ENCODE measurements at places on chromosomes 1 and 21. TPM values are rescaled to one million over a fixed set of nuclear protein-coding genes. Genes with fewer than 3 reads are reported as not detected.

Gene EPHA2
- polyA plus RNA-seq = 30.4 TPM

Gene CADM3
- 4.1 TPM for polyA plus RNA-seq

Gene DAB1
- 0.33 TPM for polyA plus RNA-seq

Gene SAMD13
- polyA plus RNA-seq = 9.0 TPM

DNA sequence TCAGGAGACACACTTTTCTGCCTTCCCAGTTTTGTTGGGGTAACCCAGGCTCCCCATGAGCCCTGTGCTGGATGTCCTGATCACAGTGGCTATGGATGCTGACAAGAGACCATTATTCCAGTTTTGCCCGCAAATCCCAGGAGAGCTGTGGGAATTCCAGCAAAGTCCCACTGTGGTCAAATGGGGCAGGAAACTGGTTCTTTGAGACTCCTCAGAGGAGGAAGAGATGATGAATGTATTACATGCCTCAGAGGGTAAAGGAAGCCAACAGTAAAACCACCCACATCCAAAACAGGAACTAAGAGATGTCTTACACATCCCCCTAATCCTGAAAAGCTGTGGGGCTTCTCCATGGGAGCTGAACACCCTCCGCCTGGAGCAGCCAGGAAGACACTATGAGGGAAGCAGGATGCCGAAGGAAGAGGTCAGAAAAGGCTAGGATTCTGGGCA, 12.8 kb upstream of the MPZL1 start:
- no peak overlapping the region for H3K4me3 ChIP-seq
- H3K27me3 ChIP-seq = no peaks in the 10 kb centered on the region
- no peak for DNase-seq
- peaks cover 9% of the 10 kb centered on the region for H3K4me1 ChIP-seq
- no peak overlapping the region for H3K27ac ChIP-seq

DNA sequence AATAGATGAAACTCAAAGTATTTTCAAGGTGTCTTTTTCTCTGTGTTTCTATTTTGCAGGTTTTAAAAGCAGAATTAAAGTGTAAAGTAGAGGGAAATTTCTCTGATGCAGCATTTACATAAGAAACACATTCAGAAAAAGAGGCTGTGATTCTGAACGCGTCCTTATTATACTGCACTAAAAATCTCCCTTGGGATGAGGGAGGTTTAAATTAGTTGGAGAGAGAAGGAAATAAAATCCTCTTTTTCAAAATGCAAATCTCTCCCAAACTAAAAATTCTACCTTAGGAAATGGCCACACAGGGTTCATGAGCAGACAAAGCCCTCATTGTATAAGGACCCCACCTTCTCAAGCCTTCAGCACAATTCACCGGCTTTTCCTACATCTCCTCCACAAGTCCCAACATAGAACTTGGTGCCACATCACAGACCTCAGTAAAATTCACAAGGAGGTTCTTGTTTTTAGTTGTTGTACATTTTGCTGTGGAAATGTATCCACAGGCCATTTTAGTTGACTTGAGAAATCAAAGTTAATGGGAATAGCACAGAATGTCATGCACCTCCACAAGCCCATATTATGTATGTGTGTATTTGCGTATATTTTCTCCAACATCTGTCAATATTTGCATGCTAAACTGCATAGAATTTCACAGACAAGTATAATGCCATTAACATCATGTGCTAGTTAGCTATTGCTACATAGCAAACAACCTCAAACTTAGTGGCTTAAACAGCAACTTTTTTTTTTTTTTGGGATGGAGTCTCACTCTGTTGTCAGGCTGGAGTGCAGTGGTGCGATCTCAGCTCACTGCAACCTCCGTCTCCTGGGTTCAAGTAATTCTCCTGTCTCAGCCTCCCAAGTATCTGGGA, 59.8 kb downstream of the MAB21L3 start:
- no peak overlapping the region for H3K27ac ChIP-seq
- H3K27me3 ChIP-seq = no peaks in the 10 kb centered on the region
- peaks cover 5% of the 10 kb centered on the region for H3K4me1 ChIP-seq
- no peak for DNase-seq
- no peaks in the 10 kb centered on the region for H3K36me3 ChIP-seq

- no peak overlapping the region for H3K4me3 ChIP-seq
- peaks cover 9% of the 10 kb centered on the region for H3K36me3 ChIP-seq
- DNase-seq = no peak
- no peaks in the 10 kb centered on the region for H3K27me3 ChIP-seq
- no peak overlapping the region for H3K27ac ChIP-seq
These were observed 61.2 kb downstream of the VANGL1 start for GRCh38 chr1:115702959-115703358.

DNA sequence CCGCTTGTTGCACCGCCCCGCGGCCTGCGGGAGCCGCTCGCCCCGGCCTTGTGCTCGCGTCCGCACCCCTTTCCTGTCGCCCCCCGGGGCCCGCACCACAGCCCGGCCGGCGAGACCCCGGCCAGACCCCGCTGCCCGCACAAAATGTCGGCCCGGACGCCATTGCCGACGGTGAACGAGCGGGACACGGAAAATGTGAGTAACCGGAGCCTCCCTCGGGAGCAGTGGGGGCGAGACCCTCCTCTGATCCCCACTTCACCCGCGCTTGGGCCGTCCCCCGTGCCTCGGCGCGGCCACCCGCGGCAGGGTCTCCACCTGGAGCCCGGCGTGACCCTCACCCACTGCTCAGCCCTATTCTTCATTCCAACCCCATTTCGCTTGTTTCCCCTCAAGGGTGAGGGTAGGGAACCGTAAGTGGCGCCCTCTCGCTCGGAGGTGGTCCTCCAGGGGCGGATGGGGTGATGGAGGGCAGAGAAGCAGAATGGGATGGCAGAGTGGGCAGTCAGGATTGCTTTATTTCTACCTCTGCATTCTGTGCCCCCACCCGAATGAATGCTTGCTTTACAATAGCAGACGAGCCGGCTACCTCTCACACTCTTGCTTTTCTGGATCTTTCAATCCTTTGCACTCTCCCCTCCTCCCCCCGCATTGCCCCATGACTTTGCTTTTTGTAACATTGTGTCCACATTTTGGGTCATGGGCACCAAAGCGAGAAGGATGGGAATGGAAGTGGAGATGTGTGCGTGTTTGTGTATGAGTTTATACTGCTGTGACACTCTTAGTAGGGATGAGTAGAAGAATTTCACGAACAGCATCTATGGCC, 954 bp downstream of the MARK1 start:
- peak overlapping the region; percentile 82 for H3K4me3 ChIP-seq
- H3K27ac ChIP-seq = peak overlapping the region; percentile 88
- peaks cover 33% of the 10 kb centered on the region for H3K4me1 ChIP-seq
- peaks cover 41% of the 10 kb centered on the region for H3K27me3 ChIP-seq

DNA sequence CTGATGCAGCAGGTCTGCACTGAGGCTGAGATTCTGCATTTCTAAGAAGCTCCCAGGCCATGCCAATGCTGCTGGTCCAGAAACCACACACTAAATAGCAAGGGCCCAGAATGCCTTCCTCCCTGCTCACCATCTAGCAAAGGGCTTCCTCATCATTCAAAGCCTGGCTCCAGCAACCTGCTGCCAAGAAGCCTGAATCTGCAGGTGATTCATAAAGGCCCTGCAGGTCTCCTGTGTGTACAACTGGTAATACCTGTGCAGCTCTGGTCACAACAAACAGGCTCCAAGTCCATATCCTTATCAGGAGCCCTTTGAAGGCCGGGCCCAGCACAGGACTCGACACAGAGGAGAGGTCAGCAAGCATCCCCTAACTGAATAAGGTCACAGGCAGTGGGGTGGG, 26.7 kb downstream of the GLIS1 start:
- no peak overlapping the region for H3K27ac ChIP-seq
- no peaks in the 10 kb centered on the region for H3K27me3 ChIP-seq
- H3K4me1 ChIP-seq = no peaks in the 10 kb centered on the region
- no peak overlapping the region for H3K4me3 ChIP-seq
- no peak for DNase-seq

DNA sequence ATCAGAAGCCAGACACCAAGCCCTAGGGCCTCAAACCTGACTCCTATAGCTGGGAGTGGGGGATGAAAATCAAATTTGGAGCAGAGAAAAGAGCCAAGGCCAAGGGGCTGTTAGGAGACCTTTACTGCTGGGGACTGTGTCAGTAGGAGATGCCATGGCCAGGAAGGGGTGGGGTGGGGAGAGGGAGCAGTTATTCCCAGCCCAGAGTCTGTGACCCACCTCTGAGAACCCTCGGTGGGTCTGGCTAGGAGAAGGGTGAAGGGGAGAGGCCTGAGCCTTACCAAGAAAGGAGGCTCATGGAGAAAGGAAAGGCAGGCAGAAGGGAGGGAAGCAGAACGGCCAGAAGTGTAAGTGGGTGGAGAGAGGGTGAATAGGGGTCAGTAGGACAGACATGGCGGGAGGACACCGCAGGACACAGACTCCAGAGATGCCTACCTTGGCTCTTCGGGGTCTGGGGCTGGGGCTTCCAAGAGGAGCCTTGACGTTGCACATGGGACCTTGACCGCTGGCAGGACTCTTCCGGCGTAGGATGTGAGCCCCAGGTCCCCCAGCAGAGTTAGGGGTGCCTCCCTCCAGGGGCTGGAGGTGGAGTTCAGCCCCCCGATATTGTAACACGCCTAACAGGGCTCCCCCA, 1.2 kb downstream of the ADAMTS4 start:
- no peaks in the 10 kb centered on the region for H3K27me3 ChIP-seq
- H3K27ac ChIP-seq = peak overlapping the region; percentile 95
- H3K4me3 ChIP-seq = peak overlapping the region; percentile 45

DNA sequence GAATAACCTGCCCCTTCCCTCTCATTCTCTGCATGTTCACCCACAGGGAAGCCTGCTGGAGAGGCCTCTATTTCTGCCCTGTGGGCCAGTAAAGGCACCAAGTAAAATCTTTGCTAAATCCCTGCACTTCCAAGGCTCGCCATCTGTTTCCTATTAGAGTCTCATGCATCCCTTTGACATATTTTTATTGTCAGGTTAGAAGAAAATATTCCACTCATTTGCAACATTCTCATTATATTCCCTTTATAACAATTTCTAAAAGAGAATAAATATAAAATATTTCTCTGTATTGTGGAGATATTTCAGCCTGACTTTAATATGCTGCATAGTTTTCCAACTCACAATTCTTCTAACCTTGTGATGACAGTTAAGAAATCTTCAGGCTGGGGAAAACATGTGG, 340.4 kb upstream of the VAMP3 start:
- no peak for DNase-seq
- H3K27ac ChIP-seq = no peak overlapping the region
- H3K27me3 ChIP-seq = no peaks in the 10 kb centered on the region
- no peak overlapping the region for H3K4me3 ChIP-seq

DNA sequence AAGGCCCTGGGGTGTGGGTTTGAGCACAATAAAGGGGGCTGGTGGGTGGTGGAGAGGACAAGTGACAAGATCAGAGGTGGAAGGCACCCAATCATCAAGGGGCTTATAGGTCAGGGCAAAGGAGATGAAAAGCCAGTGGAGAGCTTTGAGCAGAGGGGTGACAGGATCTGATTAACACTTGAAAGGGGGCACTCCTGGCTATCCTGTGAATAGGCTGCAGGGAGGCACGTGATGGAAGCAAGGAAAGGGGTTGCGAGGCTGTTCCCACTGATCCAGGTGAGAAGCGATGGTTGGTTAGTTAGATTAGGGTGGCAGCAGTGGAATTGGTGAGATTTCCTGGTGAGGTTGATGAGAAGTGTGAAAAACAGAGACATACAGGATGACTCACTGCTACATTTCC, 80.6 kb downstream of the WLS start:
- DNase-seq = no peak
- no peaks in the 10 kb centered on the region for H3K27me3 ChIP-seq
- H3K36me3 ChIP-seq = peaks cover 29% of the 10 kb centered on the region
- H3K27ac ChIP-seq = no peak overlapping the region
- H3K4me3 ChIP-seq = no peak overlapping the region

DNA sequence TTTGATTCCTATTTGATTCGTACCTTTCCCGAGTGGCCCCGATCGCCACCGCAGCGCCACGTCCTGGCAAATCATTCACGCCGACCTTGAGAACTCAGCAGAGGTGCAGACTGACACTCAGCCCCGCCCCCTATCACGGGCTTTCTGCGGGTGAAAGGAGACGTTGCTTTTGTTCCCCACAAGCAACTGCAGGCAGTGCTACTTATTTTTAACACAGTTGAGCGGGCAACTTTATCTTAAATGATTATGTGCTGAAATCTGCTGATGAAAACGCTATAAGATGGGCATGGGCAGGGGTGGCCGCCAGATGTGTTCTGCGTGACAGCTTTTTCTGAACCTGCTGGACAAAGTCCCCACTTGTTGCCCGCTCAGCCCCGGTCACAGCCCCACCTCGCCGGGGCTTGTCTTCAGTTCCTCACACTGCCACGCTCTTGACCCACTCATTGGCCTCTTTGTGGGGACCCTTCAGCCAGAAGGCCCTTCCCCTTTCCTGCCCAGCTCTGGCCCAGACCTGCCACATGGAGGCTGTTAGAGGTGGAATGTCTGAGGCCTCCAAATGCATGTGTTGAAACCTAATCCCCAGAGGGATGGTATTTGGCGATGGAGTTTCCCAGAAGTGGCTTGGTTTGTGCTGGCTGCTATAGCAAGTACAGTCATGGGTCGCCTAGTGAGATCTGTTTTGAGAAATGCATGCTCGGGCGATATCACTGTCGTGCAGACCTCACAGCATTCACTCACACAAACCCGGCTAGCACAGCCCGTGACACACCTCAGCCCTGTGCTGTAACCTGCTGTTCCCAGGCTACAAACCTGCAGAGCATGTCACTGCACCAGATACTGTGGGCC, 15.7 kb upstream of the PDXK start:
- H3K27me3 ChIP-seq = no peaks in the 10 kb centered on the region
- peak; percentile 80 for DNase-seq
- peak overlapping the region; percentile 20 for H3K27ac ChIP-seq
- no peak overlapping the region for H3K4me3 ChIP-seq
- H3K36me3 ChIP-seq = no peaks in the 10 kb centered on the region
- peaks cover 19% of the 10 kb centered on the region for H3K4me1 ChIP-seq

DNA sequence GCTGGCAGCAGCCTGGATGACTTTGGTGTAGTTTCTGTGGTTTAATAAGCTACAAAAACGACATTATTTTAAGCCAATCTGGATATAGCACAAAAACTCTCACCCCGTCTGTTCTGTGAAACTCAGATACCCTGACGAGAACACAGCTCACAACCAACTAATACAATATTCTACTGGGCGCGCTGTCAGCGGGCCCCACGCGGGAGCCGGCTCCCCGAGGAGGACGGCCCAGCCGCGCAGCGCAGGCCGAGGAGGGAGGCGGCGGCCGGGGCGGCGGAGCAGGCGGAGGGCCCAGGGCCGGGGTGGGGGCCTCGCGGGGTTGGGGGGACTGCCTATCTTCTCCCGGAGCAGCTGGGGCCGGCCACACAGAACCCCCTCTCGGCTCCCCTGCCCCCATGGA, 87.2 kb upstream of the POU3F1 start:
- H3K4me3 ChIP-seq = no peak overlapping the region
- H3K27me3 ChIP-seq = peaks cover 96% of the 10 kb centered on the region
- no peaks in the 10 kb centered on the region for H3K36me3 ChIP-seq
- DNase-seq = no peak
